CD14-positive monocyte (primary cell): ENCODE measurements at places on chromosomes 13 and 19.

GRCh38 chr13:46803586-46803985 is 6.6 kb upstream of the ESD start:
- no peak for DNase-seq
- no peaks in the 10 kb centered on the region for H3K4me1 ChIP-seq
- H3K27ac ChIP-seq, result no peak overlapping the region
- no peaks in the 10 kb centered on the region for H3K36me3 ChIP-seq

GRCh38 chr13:113298043-113298945 is 1.3 kb downstream of the LAMP1 start:
- peaks cover 7% of the 10 kb centered on the region for H3K36me3 ChIP-seq
- no peak for DNase-seq
- no peaks in the 10 kb centered on the region for H3K27me3 ChIP-seq
- H3K4me1 ChIP-seq, result peaks cover 34% of the 10 kb centered on the region
- peak overlapping the region; percentile 70 for H3K27ac ChIP-seq

- no peaks in the 10 kb centered on the region for H3K27me3 ChIP-seq
- H3K4me1 ChIP-seq, result peaks cover 34% of the 10 kb centered on the region
- no peaks in the 10 kb centered on the region for H3K36me3 ChIP-seq
Measured at GRCh38 chr13:46605825-46606554, 53.0 kb downstream of the LRCH1 start.

DNA sequence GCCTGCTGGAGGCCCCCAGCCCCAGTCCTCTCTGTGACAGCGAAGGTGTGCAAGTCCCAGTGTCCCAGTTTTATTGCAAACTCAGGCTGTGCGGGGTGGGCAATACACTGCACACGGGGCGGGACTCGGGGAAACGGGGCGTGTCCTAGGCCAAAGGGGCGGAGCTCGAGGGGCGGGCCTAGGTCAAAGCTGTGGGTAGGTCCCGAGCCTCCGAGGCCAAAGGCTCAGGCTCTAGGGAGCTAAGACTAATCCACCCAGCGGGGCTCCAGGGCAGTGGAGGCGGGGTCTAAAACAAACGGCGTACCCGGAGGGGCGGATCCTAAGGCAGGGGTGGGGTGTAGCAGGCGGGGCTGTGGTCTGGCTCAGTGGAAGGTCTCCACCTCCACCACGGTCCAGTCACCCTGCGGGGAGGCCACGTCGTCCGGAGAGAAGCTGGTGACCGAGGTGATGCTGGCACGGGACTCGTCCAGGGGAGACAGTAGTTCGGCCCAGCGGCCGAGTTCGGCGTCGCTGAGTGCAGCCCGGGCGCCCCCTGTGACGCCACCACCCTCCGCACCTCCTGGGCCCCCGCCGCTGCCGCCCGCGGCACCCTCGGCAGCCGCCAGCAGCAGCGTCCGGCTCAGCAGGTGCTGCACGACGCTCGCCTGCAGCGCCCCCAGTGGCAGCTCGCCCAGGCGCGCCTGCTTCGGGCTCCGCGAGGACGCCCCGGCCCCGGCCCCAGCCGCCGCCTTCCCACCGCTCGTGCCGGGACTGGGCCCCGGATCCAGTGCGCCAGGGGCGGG is 5.3 kb downstream of the PRR36 start:
- peaks cover 50% of the 10 kb centered on the region for H3K4me1 ChIP-seq
- peak overlapping the region; percentile 68 for H3K4me3 ChIP-seq
- no peak overlapping the region for H3K27ac ChIP-seq
- no peaks in the 10 kb centered on the region for H3K36me3 ChIP-seq
- peak; percentile 76 for DNase-seq
- peaks cover 70% of the 10 kb centered on the region for H3K27me3 ChIP-seq

- no peak overlapping the region for H3K4me3 ChIP-seq
- DNase-seq, result peak; percentile 33
- H3K27me3 ChIP-seq, result no peaks in the 10 kb centered on the region
- H3K36me3 ChIP-seq, result no peaks in the 10 kb centered on the region
- H3K4me1 ChIP-seq, result peaks cover 20% of the 10 kb centered on the region
Measured at GRCh38 chr13:49418206-49418605, 25.7 kb downstream of the CAB39L start.

- peaks cover 17% of the 10 kb centered on the region for H3K4me1 ChIP-seq
- peaks cover 7% of the 10 kb centered on the region for H3K27me3 ChIP-seq
- no peak overlapping the region for H3K27ac ChIP-seq
- no peak for DNase-seq
- H3K4me3 ChIP-seq, result no peak overlapping the region
Measured at GRCh38 chr19:3039641-3040077, 10.6 kb upstream of the TLE2 start.

- no peaks in the 10 kb centered on the region for H3K36me3 ChIP-seq
- no peaks in the 10 kb centered on the region for H3K4me1 ChIP-seq
- H3K27me3 ChIP-seq, result no peaks in the 10 kb centered on the region
- DNase-seq, result no peak
Measured at GRCh38 chr13:109180905-109181425, 551.6 kb downstream of the MYO16 start.

DNA sequence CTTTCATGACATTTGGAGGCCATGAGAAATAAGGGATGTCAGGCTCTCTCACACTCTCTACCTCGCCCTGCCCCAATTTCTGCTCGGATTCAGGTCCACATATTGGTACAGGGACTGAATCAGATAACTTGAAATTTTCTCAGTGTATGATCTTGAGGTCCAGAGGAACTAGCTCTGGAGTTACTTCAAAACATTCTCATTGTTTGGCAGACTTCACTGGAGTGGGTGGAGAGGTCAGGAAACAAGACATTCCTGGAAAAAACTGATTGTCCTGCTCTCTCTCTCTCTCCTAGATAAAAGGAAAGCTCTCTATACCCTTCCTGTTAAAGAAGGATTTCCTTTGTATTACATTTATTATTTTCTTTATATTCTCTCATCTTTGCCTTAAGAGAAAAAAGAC is 428.1 kb upstream of the DACH1 start:
- no peak overlapping the region for H3K4me3 ChIP-seq
- H3K4me1 ChIP-seq, result no peaks in the 10 kb centered on the region
- H3K36me3 ChIP-seq, result no peaks in the 10 kb centered on the region
- no peak for DNase-seq

DNA sequence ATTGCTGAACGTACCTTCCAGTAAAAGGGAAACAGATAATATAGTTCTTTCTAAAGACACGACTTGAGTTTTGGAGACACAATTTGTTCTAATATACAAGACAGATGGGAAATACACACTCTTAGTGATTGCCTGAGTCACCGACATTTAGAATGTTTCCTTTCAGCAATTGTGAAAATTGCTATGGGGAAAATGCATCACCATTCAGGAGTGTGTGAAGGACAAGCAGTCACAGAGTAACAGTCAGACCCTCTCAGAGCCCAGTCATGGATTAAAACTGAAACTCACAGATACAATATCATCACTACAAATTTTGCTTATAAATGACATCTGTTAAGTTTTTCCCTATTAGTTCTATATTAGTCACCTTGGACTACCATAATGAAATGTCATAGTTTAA is 286.1 kb downstream of the SPRY2 start:
- no peaks in the 10 kb centered on the region for H3K27me3 ChIP-seq

GRCh38 chr13:26476111-26476781 is 81.2 kb upstream of the WASF3 start:
- no peak overlapping the region for H3K4me3 ChIP-seq
- no peak for DNase-seq
- H3K36me3 ChIP-seq, result no peaks in the 10 kb centered on the region
- no peaks in the 10 kb centered on the region for H3K4me1 ChIP-seq

- peaks cover 34% of the 10 kb centered on the region for H3K36me3 ChIP-seq
- peak overlapping the region; percentile 26 for H3K27ac ChIP-seq
- no peak overlapping the region for H3K4me3 ChIP-seq
- peak; percentile 83 for DNase-seq
Measured at GRCh38 chr19:34475026-34475974, 6.3 kb upstream of the WTIP start.

DNA sequence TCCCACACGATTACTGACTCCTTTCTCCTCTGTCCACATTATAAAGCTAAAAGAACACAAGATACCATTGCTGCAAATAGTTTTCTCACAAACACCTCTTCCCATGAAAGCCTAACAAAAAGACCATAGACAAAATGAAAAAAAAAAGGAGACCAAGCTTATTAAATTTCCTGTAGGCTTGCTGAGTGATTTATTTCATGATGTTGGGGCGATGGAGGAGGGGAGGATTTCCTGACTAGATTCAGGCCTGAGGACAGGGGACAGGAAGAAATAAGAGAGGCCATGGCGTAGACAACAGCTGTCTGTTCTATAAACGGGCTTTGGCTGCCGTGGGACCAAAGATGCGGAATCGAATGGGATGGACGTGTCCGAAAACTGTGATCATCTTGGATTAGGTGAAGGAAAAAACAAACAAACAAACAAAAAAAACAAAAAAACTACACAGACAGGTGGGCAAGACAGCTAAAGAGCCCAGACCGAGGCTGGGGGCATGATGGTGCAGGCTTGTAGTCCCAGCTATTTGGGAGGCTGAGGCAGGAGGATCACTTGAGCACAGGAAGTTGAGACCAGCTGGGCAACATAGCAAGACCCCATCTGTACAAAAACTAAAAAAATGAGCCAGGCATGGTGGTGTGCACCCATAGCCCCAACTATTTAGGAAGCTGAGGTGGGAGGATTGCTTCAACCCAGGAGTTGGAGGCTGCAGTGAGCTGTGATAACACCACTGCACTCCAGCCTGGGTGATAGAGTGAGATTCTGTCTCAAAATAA is 5.3 kb downstream of the TMPRSS9 start:
- H3K4me1 ChIP-seq, result no peaks in the 10 kb centered on the region
- no peak overlapping the region for H3K27ac ChIP-seq
- no peak overlapping the region for H3K4me3 ChIP-seq
- H3K27me3 ChIP-seq, result peaks cover 22% of the 10 kb centered on the region
- H3K36me3 ChIP-seq, result no peaks in the 10 kb centered on the region
- DNase-seq, result no peak

DNA sequence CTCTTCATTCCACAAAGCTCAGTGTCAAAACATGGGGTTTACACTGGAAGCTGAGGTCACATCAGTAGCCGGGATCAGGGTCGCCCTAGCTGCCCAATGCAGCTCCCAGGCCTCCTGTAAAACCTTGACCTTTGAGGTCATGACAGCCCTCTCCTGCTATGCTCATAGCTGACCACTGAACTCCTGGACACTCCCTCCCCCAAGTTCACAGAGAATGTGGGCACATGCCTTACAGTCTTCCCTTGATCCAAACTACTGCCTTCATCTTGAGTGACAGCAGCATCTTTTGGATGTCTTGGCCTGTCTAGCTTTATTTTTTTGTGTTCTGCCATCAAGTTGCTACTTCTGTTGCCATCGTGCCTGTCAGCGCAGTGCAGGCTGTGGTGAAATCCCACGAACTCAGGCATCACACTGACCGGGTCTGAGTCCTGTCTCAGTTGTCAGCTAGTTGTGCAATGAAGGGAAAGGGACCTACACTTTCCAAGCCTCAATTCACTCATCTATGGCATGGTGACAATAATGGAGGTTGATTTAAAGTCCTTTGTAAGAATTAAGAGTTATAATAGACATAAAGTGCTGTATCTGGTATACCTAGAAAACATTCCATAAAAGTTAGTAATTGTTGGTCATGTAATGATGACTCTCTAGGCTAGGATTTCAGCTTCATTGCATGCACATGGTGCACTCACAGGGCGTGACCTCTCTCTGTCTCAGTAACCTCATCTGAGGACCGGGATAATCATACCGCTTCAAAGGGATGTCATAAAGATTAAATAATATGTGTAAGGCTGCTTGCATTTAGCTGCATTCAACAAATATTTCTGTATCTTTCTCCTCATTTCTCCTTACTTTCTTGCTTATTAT is 16.4 kb upstream of the ALOX5AP start:
- H3K4me3 ChIP-seq, result no peak overlapping the region
- DNase-seq, result peak; percentile 87
- peak overlapping the region; percentile 42 for H3K27ac ChIP-seq

DNA sequence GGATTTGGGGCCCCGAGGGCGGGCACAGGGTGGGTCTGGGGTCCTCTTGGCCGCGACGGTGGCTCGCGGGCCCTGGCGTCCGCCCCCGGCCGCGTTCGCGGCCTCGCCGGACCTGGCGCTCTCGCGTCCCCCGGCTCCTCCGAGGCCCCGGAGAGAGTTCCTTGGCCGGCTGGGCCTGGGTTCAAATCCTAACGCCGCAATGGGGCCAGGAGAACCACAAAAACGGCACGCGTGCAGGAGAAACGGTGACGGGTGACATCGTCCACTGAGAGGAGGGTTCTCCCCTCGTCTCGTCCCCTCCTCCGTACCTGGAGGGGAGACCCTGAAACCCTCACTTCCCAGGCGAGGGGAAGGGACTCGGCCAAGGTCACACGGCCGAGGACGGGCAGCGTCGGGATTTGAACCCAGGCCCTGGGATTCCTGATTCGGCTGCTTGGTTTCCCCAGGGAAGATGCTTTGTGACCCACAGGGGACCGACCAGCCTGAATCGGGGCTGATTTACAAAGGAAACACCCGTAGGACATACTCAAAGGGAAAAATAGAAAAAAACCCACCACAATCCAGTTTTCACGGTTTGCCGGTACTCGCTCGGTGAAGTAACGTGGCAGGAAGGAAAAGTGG is 624 bp downstream of the SAFB start:
- no peak for DNase-seq
- no peaks in the 10 kb centered on the region for H3K27me3 ChIP-seq
- peaks cover 73% of the 10 kb centered on the region for H3K4me1 ChIP-seq

- H3K4me1 ChIP-seq, result no peaks in the 10 kb centered on the region
- DNase-seq, result no peak
- H3K27me3 ChIP-seq, result no peaks in the 10 kb centered on the region
- H3K27ac ChIP-seq, result no peak overlapping the region
- H3K36me3 ChIP-seq, result no peaks in the 10 kb centered on the region
- H3K4me3 ChIP-seq, result no peak overlapping the region
Measured at GRCh38 chr13:94195715-94196114, 283.8 kb downstream of the DCT start.

- no peak overlapping the region for H3K4me3 ChIP-seq
- no peak overlapping the region for H3K27ac ChIP-seq
- DNase-seq, result no peak
- H3K4me1 ChIP-seq, result peaks cover 6% of the 10 kb centered on the region
- H3K27me3 ChIP-seq, result no peaks in the 10 kb centered on the region
Measured at GRCh38 chr13:49097374-49097773, 121.7 kb downstream of the FNDC3A start.

GRCh38 chr13:42762917-42763316 is 18.5 kb upstream of the FAM216B start:
- no peak overlapping the region for H3K4me3 ChIP-seq
- no peaks in the 10 kb centered on the region for H3K4me1 ChIP-seq
- H3K27me3 ChIP-seq, result no peaks in the 10 kb centered on the region
- no peaks in the 10 kb centered on the region for H3K36me3 ChIP-seq
- peak; percentile 48 for DNase-seq

- H3K27ac ChIP-seq, result no peak overlapping the region
- H3K36me3 ChIP-seq, result no peaks in the 10 kb centered on the region
- no peak overlapping the region for H3K4me3 ChIP-seq
- no peaks in the 10 kb centered on the region for H3K4me1 ChIP-seq
- no peak for DNase-seq
Measured at GRCh38 chr13:104008541-104009435, 942.6 kb upstream of the SLC10A2 start.

- H3K4me1 ChIP-seq, result no peaks in the 10 kb centered on the region
- no peak overlapping the region for H3K4me3 ChIP-seq
- H3K27me3 ChIP-seq, result no peaks in the 10 kb centered on the region
- no peak overlapping the region for H3K27ac ChIP-seq
Measured at GRCh38 chr19:58196901-58197616, 14.2 kb downstream of the ZNF274 start.
